Neural progenitor cell (in vitro differentiated cells): ENCODE measurements at places on chromosomes 16 and 17. TPM values are rescaled to one million over a fixed set of nuclear protein-coding genes. Genes with fewer than 3 reads are reported as not detected.

The PDILT gene
- not detected in 2 replicates for total RNA-seq

DNA sequence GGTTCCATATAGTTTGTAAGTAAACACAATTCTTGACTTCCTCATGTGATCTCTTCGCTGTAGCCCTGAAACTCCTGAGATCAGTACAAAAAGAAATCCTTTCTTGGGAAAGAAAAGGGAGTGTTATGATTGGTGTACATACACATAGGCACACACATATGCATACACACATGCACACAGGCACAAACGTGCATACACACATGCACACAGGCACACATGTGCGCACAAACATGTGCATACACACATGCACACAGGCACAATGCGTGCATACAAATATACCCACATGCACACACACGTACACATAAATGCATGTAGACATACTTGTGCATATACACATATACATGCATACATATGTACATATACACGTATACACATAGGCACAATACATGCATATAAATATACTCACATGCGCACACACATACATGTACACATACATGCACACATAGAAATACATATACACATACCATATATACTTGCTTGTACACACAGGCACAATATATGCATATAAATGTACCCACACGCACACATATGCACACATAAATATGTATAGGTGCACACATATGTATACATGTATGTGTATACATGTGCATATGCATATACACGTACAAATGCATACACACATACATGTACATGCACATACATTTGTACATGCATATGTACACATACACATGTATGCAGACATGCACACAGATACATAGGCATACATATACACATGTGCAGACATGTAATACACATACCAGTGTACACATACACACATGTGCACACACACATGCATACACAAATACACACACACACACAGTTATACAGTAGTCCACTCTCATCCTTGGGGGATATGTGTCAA is 26.4 kb downstream of the CMIP start:
- DNase-seq = no peak
- no peaks in the 10 kb centered on the region for H3K36me3 ChIP-seq
- peak overlapping the region; percentile 63 for H3K27ac ChIP-seq
- H3K4me1 ChIP-seq = peaks cover 21% of the 10 kb centered on the region

The FBXL16 gene
- 0.13 and 0.65 TPM in 2 replicates for total RNA-seq

- H3K4me3 ChIP-seq = no peak overlapping the region
- H3K4me1 ChIP-seq = peaks cover 6% of the 10 kb centered on the region
- no peaks in the 10 kb centered on the region for H3K36me3 ChIP-seq
- H3K27ac ChIP-seq = no peak overlapping the region
- peaks cover 53% of the 10 kb centered on the region for H3K27me3 ChIP-seq
Observed at GRCh38 chr17:75876190-75876937, 2.0 kb downstream of the TRIM47 start.
